ENCODE measurements at places on chromosomes 6 and 20. TPM values are rescaled to one million over a fixed set of nuclear protein-coding genes. Genes with fewer than 3 reads are reported as not detected.

GABBR1 gene
- total RNA-seq, result 5.7 TPM

BANF2 gene
- not detected for total RNA-seq

ARMH2 gene
- total RNA-seq, result not detected

FRK gene
- total RNA-seq, result 10.1 TPM

GRCh38 chr6:154757352-154758050, 24.3 kb downstream of the SCAF8 start:
- DNase-seq, result no peak

DNA sequence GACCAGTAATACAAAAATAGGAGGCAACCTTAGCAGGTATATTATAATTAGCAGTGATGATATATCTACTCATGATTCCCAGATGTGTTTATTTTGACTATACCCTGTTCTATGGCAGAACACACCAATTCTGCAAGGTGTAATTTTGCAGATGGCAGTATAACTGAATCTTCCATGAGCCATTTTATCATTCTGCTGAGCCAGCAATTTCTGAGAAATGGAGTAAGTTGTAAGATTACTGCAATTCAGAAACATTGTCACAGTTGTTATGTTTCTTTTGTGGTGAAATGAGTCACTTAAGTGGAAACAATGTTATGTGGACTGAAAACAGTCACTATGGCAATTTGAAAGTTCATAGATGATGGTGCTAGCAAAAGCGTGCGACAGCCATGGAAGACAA, 63.7 kb upstream of the RIMS1 start:
- peak; percentile 9 for DNase-seq

DNA sequence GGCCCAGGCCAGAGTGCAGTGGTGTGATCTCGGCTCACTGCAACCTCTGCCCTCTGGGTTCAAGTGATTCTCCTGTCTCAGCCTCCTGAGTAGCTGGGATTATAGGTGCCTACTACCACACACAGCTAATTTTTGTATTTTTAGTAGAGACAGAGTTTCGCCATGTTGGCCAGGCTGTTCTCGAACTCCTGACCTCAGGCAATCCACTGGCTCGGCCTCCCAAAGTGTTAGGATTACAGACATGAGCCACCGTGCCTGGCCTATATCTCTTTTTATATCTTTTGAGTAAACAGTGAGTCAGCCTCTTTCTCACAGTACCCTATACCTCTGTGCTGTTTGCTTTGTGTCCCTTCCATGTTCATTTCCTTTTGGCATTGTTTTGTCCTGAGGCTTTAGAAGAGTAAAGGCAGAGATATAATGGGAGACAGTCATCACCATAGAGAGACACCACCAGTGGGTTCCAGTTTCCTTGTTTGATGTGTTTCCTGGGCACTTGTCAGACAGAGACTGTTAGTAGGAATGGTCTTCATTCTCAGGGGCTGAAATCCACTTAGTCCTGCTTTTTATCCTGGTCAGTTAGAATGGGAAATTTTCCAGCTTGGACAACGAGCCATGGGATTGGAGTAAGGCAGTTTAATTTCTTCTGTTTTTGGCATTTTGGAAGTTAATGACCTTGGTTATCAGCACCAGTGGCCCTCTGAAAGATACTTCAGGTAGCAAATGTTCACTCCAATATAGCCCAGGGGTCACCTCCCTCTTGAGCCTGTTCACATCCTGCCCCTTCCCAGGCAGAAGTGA, 32.2 kb upstream of the ASXL1 start:
- no peak for DNase-seq

DNA sequence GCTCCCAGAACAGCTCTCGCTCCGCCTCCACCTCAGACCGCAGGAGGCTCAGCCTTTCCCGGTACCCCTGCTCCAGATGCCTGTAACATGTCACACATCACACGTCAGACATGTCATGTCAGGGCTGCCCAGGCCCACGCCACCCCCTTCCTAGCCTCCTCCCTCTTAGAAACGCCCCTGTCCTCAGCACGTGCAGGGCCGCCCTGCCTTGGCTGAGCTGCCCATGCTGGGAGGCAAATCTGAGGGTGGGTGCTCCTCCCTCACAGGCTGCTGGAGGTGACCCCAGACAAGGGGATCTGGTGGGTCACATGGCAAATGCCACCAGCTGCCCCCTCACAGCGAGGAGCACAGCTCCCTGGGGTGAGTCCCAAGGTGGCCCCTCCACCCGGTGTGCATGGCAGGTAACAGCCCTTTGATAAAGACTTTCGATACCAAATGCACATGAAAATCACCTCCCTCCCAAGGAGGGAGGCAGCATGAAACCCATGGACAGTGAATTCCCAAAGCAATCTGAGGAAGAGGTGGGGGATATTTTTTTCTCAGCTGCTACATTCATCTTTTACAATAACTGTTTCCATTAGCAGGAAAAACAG, 84.1 kb downstream of the GINS1 start:
- DNase-seq, result no peak

GRCh38 chr6:135418040-135418760, 79.3 kb downstream of the AHI1 start:
- DNase-seq, result no peak

GRCh38 chr6:170316071-170316470, 9.5 kb downstream of the FAM120B start:
- no peak for DNase-seq

DNA sequence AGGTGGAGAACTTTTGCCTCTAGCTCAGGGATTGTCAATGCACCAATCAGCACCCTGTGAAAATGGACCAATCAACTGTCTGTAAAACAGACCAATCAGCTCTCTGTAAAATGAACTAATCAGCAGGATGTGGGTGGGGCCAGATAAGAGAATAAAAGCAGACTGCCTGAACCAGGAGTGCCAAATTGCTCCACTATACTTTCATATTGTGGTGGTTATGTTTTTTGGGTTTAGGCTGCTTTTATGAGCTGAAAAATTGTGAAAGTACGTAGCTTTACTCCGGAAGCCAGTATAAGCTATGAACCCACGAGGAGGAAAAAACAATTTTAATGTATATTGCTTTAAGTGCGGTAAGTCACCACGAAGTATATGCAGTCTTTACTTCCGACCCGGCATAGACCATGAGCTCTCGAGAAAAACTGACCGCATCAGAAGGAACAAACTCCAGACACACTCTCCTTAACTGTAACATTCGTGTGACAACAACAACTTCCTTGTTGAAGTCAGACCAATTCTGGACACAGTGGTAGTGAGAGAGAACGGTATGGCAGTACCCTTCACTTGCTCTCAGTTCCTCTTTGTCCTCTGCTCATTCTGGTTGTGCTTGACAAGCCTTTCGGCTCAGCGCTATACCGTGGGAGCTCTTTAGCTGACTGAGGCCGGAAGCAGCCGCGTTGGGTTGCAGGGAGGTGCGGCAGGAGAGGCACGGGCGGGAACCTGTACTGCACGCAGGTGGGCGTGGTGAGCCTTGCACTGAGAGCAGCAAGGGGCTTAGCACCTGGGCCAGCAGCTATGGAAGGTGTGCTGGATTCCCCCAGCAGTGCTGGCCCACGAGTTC, 81.9 kb upstream of the E2F3 start:
- no peak for DNase-seq

GRCh38 chr6:75991941-75992340, 80.5 kb downstream of the IMPG1 start:
- no peak for DNase-seq

- no peak for DNase-seq
Observed at GRCh38 chr20:49918446-49918845, 3.1 kb upstream of the SPATA2 start.

DNA sequence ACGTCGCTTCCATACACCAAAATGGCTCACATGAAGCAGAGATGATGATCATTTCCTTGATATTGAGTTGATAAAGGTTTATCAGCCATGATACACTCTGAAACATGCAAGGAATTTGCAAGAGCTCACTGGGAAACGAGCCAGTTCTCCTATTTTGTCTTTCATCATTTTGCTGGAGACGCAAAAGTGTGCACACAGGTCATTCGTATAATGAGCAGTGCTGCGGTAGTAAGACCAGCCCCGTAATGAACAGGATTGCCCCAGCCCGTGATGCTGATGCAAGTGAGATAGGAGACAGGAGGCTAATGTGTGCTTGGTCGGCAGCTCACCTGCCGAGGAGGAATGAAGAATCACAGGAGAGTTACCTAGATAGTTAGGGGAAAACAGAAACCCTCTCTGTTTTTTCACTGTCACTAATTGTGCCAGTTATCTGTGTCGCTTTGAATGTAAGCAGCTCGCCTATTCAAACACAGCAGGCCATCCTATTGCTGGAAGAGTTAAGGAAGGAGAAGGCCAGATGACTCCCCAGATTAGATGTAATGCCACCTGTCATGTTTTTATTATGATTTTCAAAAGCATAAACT, 391.8 kb downstream of the SAMD5 start:
- no peak for DNase-seq

- no peak for DNase-seq
Observed at GRCh38 chr6:127389706-127390105, 46.3 kb upstream of the ECHDC1 start.

DNA sequence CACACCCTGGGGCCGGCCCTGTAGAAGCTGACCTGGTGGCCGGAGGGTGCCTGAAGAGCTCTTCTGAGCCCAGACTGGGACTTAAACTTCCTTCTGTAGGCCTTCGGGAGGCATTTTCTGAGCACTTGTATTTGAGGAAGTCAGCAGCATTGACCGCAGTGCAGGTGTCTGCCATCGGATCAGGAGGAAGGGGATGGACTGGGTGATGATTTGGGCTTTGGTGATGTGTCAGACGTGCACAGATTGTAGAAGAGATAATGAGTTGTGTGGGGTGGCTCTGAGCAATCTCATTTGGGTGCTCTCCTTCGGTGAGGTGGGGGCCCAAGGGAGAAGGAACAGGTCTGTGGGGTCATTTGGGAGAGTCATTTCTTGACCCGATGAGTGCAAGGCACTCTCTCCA, 150.9 kb downstream of the ARID1B start:
- DNase-seq, result no peak

DNA sequence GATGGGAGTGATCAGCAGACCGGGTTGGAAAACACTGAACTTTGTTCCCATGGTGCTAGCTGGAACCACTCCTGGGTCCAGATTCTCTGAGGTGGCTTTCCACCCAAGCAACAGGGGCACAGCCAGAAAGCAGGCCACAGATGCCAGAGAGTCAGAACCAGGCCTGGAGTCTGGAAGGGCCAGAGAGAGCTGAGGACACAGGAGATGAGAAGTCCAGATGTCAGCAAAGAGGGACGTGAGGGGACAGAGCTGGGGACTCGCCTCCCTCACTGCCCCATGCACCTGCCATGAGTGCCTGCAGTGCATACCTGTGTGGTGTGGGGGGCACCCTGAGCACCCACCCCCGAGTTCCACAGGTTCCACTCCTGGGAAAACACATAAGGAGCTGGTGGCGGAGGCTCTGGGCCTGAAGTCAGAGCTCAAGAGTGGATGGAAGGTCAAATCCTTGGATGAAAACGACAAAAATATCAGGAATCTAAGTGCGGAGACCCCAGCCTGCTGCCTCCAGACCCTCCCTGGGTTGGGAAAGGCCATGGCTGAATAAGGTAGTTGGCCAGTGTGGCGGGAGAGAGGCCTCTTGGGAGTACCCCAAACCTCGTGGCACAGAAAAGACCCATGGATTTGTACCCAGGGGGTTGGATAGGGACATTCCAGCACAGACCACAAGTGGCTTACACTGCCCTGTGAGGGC, 224.2 kb downstream of the SYNDIG1 start:
- DNase-seq, result no peak

GRCh38 chr6:129597023-129597713, 112.8 kb downstream of the ARHGAP18 start:
- DNase-seq, result no peak

- peak; percentile 1 for DNase-seq
Observed at GRCh38 chr6:69791065-69791471, 5.7 kb downstream of the LMBRD1 start.

DNA sequence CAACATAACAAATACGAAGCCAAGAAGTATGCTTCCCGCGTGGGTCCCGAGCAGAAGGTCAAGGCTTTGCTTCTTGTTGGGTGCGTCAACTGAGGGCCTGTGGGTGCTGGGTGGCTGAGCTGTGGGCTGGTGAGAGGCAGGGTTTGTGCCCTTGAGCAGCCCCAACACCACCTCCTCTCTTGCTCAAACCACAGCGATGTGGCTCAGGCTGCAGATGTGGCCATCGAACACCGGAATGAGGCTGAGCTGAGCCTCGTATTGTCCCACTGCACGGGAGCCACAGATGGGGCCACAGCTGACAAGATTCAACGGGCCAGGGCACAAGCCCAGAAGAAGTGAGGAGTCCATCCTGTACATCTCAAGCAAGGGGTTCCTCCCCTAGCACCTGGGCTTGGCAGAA, 7.0 kb upstream of the PTPRA start:
- no peak for DNase-seq

DNA sequence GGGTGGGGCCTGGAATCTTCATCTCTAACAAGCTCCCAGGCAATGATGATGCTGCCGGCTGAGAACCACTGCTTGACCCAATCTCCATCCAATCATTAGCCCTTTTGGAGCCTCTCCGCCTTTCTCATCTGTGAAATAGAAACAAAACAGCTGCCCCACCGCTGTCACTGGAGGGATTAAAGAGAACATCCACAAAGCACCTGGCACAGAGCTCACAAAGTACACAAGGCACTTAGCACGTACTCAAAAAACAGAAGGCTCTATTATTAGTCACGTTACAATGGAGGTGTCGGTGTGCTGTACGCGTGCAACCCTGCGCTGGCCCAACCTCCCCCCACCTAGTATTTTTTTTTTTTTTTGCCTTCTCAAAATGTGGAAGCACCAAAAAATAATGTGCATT, 213.5 kb upstream of the ARID1B start:
- DNase-seq, result peak; percentile 9

- no peak for DNase-seq
Observed at GRCh38 chr6:47804821-47805220, 23.0 kb downstream of the OPN5 start.

DNA sequence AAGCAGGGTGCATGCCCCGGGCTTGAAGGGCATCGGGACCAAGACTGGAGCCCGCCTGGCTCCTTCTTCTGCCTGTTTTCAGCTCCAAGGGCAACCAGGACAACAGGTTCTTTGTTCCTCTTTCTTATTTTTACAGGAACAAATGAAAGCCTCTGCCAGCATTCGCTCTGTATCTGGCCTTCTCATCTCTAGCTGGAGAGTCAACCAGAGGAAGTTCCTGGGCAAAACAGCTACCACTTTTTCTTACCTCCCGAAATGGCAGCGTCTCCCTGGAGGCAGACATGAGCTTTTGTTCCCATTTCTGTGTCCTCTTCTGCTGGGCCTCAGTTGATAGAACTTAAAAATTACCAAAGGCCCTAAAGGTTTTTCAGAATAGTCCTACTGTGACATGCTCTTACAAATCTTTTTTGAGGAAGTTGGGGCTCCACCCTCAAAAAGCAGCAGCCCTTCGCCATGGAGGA, 74.1 kb upstream of the NAA20 start:
- no peak for DNase-seq

- peak; percentile 24 for DNase-seq
Observed at GRCh38 chr20:3699037-3699436, 13.4 kb downstream of the SIGLEC1 start.
